CD8-positive, alpha-beta T cell (primary cell): ENCODE measurements at places on chromosomes 5 and 9.

- no peak for DNase-seq
These were observed 1.8 kb downstream of the RNF130 start for GRCh38 chr5:180069589-180070247.

DNA sequence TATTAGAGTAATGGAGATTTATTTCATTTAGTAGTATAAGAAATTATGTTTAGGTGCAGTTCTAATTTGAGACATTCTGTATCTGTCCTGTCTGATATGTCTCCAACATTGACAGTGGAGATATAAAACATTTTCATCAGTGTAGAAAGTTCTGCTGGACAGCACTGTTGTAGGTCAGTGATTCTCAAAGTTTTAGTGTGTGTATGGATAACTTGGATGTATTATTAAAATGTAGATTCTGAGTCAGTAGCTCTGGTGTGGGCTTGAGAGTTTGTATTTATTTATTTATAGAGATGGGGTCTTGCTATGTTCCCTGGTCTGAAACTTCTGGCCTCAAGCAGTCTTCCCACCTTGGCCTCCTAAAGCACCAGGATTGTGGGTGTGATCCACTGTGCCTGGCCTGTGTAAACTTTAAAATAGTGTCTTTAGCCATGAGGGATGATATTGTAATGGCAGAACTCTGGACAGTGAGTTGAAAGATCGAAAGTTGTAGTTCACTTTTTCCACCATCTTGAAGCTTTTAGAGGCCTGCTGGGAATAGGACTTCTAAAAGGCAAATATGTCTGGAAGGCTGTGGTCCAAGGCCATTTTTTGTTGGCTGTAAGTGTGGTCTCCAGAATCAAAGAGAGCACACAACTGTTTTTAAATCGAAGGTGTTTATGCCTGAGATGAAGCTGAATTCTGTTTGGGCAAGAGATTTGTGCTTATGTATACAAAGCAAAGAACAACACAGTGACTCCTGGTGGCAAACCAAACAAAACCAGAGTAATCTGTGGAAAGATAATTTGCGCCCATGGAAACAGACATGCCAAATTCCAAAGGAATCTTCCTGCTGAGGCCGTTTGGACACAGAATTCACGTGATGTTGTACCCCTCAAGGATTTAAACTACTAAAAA is 12.4 kb downstream of the UBAP1 start:
- DNase-seq, result no peak

GRCh38 chr5:145502906-145503305 is 332.2 kb downstream of the PRELID2 start:
- DNase-seq, result no peak

DNA sequence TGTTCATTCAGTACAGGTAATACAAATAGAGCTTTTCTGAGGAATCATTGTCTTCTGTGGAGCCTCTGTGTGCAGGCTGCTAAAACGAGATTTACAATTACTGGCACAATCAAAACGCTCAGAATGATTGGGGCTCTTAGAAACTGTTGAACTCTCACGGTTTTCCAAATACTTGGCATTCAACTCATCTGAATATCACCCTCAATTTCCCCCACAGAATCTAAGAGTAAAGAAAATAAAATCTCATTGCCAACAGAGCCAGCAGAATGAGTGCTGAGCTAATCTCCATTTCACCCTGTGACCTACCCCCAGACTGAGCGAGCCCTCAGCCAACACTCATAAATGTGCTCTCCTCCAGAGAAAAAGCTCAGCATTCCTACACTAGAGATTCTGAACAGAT is 35.3 kb upstream of the TMED7 start:
- DNase-seq, result no peak

DNA sequence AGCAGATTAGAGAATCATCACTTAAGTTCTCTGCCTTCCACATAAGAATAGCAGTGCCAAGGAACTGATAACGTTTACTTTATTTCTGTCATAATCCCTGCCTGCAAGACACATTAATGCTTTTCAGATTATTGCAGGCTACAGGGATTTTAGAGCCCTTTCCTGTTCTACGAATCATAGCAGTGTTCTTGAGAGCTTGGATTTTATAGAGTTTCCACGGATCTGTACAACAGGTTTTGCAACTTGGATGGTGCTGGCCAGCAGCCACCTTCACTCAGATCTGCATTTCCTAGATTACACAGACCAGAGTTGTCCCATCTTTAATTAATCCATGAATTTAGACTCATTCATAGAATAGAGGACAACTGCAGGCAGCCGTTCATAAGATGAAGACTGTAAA is 38.1 kb downstream of the SLC12A2 start:
- no peak for DNase-seq

GRCh38 chr9:109411069-109411761 is 86.9 kb downstream of the PTPN3 start:
- no peak for DNase-seq

DNA sequence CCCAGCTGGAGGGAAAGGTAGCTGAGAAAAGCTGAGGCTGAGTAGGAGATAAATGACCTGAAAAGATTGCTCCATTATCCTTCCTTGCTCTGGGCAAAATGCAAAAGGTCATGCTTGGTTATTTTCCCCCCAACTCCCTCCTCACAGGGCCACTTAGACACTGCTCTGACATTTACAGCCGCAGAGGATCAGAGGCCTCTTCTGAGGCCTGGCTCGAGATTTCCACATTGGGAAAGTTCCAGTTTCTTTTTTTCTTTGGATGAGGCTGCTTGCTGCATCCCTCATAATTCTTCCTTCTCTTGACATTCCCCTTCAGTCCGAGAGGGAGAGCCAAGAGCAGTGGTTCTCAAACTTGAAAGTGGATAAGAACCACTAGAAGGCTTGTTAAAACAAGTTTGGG is 60.1 kb upstream of the HSPA9 start:
- DNase-seq, result no peak
